ENCODE measurements at places on chromosomes 13 and 19. TPM values are rescaled to one million over a fixed set of nuclear protein-coding genes. Genes with fewer than 3 reads are reported as not detected.

DKKL1 gene
- 2.0 TPM for total RNA-seq

GRCh38 chr13:23960566-23961156, 63.4 kb upstream of the C1QTNF9B start:
- no peak for DNase-seq
- no peak overlapping the region for H3K4me3 ChIP-seq
- peaks cover 4% of the 10 kb centered on the region for H3K4me1 ChIP-seq
- no peaks in the 10 kb centered on the region for H3K27me3 ChIP-seq
- H3K27ac ChIP-seq, result no peak overlapping the region

PGLYRP1 gene
- not detected for total RNA-seq

TMEM259 gene
- total RNA-seq, result 105 TPM

CCNE1 gene
- total RNA-seq, result 1.0 TPM

GRCh38 chr19:44745341-44745831, 3.1 kb upstream of the BCL3 start:
- no peaks in the 10 kb centered on the region for H3K36me3 ChIP-seq
- H3K4me1 ChIP-seq, result peaks cover 24% of the 10 kb centered on the region
- H3K27ac ChIP-seq, result peak overlapping the region; percentile 83
- peak; percentile 70 for DNase-seq
- no peak overlapping the region for H3K4me3 ChIP-seq

All from ovary (tissue), 10 donors.